ENCODE measurements at places on chromosomes 1 and 21. TPM values are rescaled to one million over a fixed set of nuclear protein-coding genes. Genes with fewer than 3 reads are reported as not detected.
A peak's percentile ranks its signal among the peaks of the same experiment; 100 is the strongest.

SLC5A9 gene
- 1.9 TPM for polyA plus RNA-seq

ARHGEF16 gene
- 3.6 TPM for polyA plus RNA-seq

ARTN gene
- 1.6 TPM for polyA plus RNA-seq

FGR gene
- 2.2 TPM for polyA plus RNA-seq

GLUL gene
- 351 TPM for polyA plus RNA-seq

LRRC71 gene
- polyA plus RNA-seq = 0.55 TPM

DNA sequence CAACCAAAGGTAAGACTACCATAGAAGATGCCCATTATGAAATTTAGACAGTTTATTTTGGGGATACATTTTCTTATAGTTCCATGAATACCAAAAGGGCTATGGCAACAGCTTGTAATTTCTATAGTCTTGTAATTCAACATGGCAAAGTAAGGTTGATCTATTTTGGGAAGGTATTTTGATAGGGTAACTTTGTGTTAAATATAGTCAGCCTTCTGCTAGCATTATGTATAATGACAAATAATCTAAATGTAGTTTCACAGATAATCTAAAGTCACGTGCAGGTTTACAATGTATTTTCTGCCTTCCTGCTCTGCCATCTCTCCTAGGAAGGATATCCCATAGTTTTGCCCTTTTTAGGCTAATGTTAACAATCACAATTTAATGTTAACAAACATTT is 85.9 kb upstream of the DPH5 start:
- DNase-seq = no peak

- peak; percentile 68 for DNase-seq
Measured at GRCh38 chr1:147598621-147599361, 57.5 kb downstream of the BCL9 start.

- DNase-seq = no peak
Measured at GRCh38 chr1:159849626-159850366, 12.7 kb downstream of the VSIG8 start.

DNA sequence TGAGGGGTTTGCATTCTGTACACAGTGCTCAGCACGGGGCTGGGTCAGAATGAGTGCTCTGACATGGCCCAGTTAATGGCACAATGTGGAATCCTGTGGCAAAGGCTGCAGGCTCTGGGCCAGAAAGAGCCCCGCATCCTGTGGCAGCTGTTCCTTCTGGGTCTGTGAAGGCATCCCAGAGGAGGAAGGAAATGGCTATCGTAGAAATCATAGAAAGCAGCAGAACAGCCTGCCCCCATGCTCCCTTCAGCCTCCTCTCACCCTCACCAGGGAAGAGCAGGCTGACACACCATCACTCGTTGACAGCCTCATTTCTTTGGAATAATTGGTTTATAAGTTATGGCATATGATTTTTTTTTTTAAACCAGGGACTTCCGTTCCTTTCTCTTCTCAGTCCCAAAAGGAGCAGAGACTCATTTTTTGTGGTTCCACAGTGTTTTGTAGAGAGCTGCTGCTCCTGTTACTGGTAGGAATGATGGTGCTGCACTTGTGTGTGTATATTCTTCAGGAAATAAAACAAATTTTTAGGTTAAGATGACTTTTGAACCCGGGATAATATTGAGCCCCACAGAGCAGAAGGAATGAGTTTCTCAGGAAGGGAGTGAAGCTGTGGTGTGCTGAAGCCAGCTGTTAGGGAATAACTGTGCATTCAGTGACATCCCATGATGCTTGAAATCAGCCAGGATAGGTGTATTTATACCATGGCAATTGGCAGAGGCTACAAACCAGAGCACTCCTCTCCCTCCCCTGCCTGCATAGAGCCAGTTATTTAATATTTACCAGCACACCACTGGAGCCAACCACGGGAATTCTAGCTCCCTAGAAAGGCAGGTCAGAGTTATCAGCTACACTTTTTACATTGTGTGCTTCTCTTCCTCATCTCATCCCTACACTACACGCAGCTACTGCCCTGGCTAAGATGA is 32.0 kb downstream of the PLXNA2 start:
- DNase-seq = no peak

GRCh38 chr1:245155272-245156040 is 671 bp downstream of the KIF26B start:
- DNase-seq = peak; percentile 28

DNA sequence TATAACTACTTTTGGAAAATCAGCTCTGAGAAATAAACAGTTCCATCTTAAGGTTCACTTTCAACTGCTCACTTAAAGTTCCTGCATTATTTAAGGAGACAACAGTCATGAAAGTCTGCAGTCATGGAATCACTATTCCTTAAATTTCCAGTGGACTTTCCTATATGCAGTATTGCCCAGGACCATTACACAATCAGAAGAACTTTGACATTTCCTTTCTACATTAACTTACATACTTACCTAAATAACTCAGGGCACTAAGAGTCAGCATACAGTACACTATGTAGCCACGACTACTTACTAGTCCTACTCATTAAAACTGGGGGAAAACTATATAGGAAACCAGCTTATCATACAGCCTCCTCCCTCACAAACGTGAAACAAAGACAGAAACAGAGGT is 220.1 kb downstream of the SLC45A1 start:
- no peak for DNase-seq

DNA sequence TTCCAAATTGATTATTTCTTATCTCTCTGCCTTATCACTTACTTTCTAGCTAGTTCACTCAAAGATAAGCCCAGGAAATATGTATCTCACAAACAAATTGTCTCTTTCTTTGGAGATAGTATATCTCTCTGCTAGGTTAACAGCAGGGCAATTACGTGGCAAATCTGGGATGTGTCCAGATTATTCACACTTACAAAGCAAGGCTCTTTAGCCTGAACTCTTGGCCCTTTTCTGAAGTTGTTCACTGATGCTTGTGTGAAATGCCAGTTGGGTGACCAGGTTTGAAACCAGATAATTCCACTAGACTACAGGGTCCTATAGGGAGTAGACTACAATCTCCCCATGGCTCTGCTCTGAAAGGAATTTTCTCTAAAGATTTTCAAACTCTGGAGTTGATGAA is 30.8 kb upstream of the FAM78B start:
- DNase-seq = no peak

- no peak for DNase-seq
Measured at GRCh38 chr1:111511370-111511769, 7.9 kb upstream of the ADORA3 start.

- no peak for DNase-seq
Measured at GRCh38 chr1:233791721-233792120, 112.8 kb upstream of the SLC35F3 start.

- no peak for DNase-seq
Measured at GRCh38 chr1:219412772-219413171, 200.1 kb downstream of the ZC3H11B start.

All from muscle of arm (tissue), 14 donors.